ENCODE measurements at places on chromosomes 11 and 22. TPM values are rescaled to one million over a fixed set of nuclear protein-coding genes. Genes with fewer than 3 reads are reported as not detected.

DNA sequence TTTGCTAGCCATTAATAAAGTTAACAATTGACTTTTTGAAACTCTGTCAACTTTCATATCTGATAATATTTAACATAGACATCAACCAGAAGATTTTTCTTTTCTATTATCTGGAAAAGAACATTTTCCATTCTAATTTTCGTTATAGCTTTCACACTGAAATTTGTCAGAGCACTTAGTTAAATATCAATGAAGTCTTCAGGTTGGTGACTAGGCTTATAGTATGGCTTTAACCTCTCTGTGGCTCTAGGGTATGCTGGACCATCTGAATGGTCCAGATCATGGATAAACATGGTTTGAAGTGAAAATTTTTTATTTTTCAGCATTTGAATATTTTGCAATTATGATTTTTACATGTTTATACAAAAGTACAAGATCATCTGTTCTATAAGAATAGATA, 548.1 kb downstream of the CNTN5 start:
- DNase-seq: no peak

DNA sequence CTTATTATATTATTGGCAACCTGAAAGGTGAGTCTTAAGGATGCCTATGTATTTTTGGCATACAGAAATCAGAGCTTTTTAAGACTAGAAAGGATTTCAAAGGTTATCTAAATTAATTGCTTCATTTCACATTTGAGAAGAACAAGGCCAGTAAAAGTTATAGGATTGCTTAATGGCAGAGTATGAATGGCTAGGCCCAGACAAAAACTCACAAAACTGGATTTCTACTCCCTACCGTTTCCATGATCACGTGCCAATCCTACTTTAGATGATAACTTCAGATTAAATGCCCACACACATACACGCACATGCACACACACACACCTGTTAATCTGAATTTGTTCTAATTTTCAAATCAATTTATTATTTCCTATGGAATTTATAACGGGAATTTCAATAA, 1.8 kb upstream of the PDE3B start:
- no peak for DNase-seq

GRCh38 chr11:123428116-123428715, 1.9 kb upstream of the GRAMD1B start:
- DNase-seq: no peak

- DNase-seq: no peak
Observed at GRCh38 chr22:50569041-50569459, 6.3 kb upstream of the SYCE3 start.

DNA sequence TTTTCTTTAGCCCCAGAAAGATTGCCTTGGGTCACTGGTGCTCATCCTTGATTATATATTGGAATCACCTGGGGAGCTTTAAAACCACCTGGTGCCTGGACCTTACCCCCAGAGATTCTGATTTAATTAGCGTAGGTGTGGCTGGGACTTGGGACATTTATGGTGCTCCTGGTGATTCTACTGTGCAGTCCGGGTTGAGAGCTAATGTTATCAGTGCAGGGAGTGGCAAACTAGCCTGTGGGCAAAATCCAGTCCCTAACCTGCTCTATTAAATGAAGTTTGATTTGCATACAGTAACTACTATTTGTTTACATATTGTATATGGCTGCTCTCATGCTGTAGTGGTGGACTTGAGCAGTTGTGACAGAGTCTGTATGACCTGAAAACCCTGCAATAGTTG, 134.0 kb upstream of the SORL1-AS1 start:
- DNase-seq: no peak

GRCh38 chr11:4577761-4578160, 3.8 kb upstream of the OR52I2 start:
- DNase-seq: no peak

The IGSF9B gene
- 1.4 TPM for total RNA-seq

Data from SK-MEL-5 (cell line).